ENCODE measurements at places on chromosomes 6 and 20. TPM values are rescaled to one million over a fixed set of nuclear protein-coding genes. Genes with fewer than 3 reads are reported as not detected.

CALHM6 gene
- 5.5 TPM for total RNA-seq

FAM209B gene
- not detected for total RNA-seq

TP53TG5 gene
- not detected for total RNA-seq

SFTA2 gene
- total RNA-seq, result 0.76 TPM

SMIM13 gene
- 17.2 TPM for total RNA-seq

GHRH gene
- total RNA-seq, result not detected

DEFB124 gene
- total RNA-seq, result 1.8 TPM

C6orf52 gene
- total RNA-seq, result 1.1 TPM

SAMD5 gene
- total RNA-seq, result 4.5 TPM

IL17A gene
- total RNA-seq, result not detected

ZHX3 gene
- total RNA-seq, result 39.7 TPM

ECT2L gene
- 0.49 TPM for total RNA-seq

PI3 gene
- 1.8 TPM for total RNA-seq

TBXT gene
- total RNA-seq, result not detected

CDSN gene
- total RNA-seq, result not detected

C20orf202 gene
- 0.80 TPM for total RNA-seq

XPO5 gene
- 33.5 TPM for total RNA-seq

All from sciatic nerve (tissue), 2 donors.